Upper lobe of left lung (tissue), 6 donors: ENCODE measurements at places on chromosomes 16 and 17. TPM values are rescaled to one million over a fixed set of nuclear protein-coding genes. Genes with fewer than 3 reads are reported as not detected.
A peak's percentile ranks its signal among the peaks of the same experiment; 100 is the strongest.

GRCh38 chr17:7717756-7718350 is 309 bp downstream of the DNAH2 start:
- DNase-seq = no peak

The SPATA20 gene
- 106 TPM for total RNA-seq

DNA sequence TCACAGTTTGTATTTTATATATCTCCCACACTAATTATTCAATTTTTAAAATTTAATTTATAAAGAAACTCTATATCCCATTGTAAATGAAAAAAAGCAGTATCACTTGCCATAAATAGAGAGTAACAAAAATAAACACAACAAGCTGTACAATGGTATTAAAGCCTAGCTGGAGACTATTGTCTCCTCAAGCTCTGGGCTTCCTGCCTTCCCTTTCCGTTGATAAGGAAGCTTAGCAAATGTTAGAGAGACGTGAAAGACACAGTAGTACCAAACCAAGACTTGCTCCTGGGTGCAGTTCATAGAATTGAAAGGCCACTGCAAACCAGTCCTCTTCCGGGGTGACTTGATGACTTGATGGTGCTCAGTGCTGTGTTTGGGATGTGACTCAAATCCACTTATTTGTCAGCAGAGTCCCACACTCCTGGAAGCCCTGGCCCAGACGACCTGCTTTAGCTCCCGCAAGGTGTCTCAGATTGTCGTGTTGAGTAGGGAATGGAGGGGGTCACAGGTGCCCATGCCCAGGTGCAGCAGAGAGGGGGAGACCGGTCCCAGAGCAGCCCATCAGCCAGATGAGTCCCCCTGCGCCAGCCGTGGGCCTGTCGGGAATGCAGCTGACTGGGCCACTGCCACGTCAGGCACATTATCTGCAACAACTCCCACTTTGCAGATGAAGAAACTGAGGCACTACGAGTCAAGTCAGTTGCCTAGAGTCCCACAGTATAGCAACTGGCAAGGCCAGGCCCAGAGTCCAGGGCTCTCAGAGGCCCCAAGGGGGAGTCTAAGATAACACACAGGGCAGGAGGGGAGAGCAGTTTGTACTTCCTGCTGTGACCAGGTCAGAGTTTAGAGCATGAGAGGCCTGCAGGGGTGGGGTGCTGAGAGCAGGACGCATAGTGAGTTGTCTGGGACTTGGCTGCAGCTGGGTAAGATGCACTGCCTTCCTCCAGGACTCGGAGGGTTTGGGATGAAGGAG is 40.5 kb downstream of the PSME3IP1 start:
- peak; percentile 46 for DNase-seq

DNA sequence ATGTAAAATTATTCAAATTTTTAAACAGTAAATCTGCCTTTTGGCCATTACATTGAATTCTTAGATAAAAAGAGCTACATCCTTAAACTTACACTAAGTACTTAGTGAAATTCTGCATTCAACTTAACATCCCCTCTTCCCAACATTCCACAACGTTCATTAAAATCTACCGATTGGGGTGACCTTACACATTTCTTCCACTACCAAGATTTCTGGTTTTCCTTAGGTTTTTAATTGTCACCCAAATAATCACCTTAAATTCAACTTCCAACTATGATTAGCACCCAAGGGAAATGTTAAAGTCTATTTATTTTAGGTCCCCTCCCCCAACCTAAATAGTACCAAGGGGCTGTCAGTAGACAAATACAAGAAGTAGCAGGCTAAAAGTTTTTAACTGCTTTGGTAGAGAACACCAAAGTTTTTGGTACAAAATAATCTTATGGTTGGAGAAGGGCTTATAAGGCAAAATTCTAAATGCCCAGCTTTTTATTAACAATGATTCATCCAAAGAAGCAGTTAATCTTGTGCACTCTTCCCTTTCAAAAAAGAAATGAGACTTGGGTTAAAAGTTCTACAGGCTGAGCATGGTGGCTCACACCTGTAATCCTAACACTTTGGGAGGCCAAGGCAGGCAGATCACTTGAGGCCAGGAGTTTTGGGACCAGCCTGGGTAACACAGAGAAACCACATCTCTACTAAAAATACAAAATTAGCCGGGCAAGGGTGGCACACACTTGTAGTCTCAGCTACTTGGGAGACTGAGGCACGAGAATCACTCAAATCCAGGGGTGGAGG is 4.7 kb downstream of the SRSF1 start:
- no peak for DNase-seq

DNA sequence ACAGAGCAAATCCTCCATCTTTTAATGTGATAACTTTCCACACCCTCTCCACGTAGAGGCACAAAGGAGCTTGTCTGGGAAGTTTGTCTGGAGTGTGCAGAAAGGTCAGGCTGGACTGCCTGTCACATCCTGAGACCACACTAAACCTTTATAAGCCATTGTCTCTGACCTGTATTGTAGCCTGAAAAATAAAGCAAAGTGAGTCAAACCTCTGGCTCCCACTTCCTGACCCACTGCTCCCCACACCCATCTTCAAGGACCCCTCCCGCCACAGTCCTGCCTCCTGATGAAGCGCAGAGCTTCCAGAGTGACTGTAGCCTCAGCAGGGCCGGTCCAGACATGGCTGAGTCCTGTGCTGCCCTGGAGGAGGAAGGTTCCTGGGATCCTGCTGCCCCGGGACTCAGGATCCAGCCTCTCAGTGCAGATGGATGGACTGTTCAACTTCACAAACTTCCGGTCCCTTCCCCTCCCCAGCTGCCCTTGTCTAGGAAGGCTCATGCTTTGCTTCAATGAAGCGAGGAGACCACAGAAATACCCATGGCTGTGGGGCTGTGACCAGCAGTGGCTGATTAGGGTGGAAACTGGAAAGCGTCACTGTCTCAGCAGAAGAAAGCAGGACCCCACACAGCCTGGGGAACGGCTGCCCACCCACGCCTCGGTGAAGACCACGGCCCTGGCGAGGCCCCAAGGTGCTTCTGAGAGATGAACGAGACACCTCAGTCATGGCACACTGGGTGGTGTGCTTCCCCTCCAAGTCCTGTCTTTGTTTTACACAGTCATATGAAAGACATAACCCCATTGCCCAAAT is 30.9 kb upstream of the CLEC18B start:
- DNase-seq = peak; percentile 46

DNA sequence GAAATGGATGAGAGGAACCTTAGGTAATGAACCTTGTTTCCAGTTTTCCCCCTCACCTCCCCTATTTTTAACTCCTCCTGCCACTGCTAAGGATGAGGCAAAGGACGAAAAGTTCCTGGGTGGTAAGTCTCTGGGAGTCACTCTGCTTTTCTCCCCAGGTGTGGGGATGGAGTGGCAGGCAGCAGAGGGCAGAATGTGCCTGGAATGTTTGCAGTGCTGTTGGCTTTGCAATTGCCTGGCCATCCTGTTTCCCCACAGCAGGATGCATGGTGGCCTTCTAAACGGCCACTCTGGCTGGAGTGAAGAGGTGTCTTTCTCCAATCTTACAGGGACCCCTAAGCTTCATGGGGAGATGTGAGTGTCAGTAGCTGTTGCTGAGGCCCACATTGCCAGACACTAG is 432.5 kb upstream of the ZFHX3 start:
- no peak for DNase-seq

The PPP1R1B gene
- total RNA-seq = 11.3 TPM

GRCh38 chr17:35548208-35548810 is 10.8 kb upstream of the SLFN12L start:
- no peak for DNase-seq

DNA sequence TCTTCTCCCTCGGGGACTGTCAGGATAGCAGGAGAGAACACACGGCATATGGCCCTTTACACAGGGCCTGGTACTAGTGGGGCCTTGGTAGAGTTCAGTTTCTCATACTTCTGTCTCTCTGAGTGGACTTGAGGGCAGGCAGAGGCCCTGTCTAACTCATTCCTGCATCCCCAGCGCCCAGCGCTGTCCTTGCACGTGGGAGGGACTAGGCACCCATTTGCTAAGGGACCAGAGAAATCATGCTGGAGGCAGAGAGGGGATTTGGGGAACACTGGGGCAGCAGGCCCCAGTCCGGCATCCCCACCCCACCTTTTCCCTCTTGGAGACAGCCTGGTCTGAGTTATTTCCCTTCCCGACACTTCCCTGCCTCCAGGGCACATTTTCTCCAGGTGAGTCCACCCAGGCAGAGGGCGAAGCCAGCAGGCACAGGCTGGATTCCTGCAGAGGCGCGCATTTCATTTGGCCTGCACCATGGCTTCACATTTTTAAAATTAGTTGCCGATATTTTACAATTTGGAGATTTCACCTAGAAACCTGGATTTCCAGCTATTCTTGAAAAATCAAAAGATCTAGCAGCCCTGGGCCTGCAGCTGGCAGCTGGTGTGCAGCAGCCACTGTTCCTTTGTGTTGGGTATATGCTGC is 9.7 kb upstream of the NKD1 start:
- no peak for DNase-seq

- no peak for DNase-seq
Observed at GRCh38 chr16:19338335-19338734, 52.8 kb downstream of the CLEC19A start.

The GNAO1 gene
- total RNA-seq = 1.1 TPM

The NPTX1 gene
- total RNA-seq = 4.6 TPM

DNA sequence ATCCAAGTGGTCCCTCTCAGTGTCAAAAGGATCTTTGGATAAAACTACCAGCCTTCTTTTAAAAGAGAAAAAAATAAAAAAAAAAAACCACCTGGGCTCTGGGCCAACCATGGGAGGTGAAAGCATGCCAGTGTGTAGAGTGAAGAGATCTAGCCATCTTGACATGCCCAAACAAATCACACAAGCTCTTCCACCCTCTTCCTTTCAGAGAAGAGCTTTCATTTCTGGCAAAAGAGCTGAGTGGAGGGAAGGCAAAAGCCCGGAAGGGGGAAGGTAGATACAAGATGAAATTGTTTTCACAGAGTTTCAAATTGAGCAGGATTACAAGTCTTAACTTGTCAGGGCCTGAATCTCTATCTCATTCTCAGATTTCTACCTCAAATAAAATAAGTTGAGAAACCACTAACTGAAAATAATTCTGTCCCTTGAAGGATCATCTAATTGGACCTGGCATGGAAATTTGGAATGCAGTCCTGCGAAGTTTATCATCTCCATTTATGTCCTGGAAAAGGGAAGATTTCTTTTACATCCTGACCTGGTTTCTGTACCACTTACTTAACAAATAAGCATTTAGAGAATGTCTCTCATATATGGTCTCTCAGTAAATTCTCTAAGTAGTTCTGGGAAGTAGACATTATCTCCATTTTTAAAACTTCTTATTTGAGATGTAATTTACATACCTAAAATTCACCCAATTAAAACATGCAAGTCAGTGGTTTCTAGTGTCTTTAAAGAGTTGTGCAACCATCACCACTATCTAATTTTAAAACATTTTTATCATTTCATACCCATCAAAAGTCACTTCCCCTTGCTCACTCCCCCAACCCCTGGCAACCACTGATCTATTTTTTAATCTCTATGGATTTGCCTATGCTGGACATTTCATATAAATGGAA is 93.7 kb downstream of the TANGO6 start:
- DNase-seq = no peak

DNA sequence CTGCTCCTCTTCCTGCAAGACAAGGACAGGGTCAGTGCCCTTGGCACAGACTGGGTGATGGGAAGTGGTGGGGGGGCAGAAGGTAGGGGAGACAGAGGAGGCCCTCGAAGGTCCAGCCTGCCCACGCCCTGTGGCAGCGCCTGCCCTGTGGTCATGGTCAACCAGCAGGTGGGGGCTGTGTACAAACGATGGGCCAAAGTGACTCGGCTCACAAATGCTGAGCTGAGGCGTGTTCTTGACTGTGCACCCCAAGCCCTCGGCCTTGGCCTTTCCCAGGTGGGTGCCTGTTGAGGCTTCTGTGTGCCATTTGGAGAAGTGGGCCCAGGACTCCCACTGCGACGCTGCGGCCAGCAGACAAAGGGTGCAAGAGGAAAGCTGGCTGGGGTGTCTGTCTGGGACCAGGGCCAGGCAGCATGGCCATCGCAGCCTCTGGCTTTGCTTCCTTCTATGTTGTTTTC is 22.6 kb downstream of the MXRA7 start:
- DNase-seq = no peak

The TPPP3 gene
- total RNA-seq = 99.5 TPM

- no peak for DNase-seq
Observed at GRCh38 chr17:55758171-55758570, 7.3 kb downstream of the PCTP start.

GRCh38 chr17:8227238-8227581 is 16.8 kb upstream of the AURKB start:
- DNase-seq = no peak

- DNase-seq = peak; percentile 60
Observed at GRCh38 chr17:61409301-61410112, 9.9 kb downstream of the TBX2 start.

DNA sequence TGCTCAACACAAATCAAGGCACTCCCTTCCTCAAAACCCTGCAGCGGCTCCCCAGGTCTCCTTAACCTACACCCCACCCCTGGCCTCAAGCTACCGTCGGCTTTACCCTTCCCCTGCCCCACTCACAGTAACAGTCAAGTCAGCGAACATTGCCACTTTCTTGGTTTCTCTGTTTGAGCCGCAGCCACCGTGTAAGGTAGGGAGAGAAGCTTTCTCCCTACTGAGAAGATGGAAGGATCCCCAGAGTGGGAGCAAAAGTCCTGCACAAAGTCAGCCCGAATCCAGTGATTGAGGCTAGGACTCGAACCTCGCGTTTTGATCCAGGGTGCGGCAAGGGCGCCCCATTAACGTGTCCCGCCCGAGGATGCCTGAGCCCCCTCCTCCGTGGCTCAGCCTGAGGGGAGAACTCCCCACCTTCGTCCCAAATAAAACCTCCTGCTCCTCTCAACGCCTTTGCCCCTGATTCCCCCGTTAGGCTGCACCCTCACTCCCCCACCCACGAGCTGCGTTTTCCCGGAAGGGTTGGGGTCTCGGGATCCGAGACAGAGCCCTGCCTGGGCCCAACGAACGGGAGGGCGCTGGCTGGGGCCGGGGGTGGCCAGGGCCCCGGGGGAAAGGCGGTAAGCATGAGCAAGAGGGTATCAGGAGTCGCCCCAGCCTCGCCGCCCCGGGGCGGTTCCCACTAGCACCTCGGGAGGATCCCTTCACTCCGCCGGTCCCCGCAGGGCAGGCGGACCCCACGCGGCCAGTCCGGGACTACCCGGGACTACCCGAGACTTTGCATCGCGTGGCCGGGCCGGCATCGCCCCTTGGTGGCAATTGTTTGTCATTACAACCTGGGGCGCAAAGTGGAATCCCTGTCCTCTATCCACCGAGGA is 9.9 kb upstream of the NAGS start:
- DNase-seq = peak; percentile 93

GRCh38 chr16:56202036-56202435 is 10.7 kb downstream of the GNAO1 start:
- DNase-seq = no peak

The ABCC11 gene
- total RNA-seq = 0.15 TPM

GRCh38 chr17:7217113-7217987 is 2.3 kb downstream of the DLG4 start:
- peak; percentile 82 for DNase-seq
